ENCODE measurements at places on chromosomes 1 and 21.
A peak's percentile ranks its signal among the peaks of the same experiment; 100 is the strongest.

GRCh38 chr1:222454782-222455181, 93.1 kb downstream of the HHIPL2 start:
- no peak for DNase-seq

DNA sequence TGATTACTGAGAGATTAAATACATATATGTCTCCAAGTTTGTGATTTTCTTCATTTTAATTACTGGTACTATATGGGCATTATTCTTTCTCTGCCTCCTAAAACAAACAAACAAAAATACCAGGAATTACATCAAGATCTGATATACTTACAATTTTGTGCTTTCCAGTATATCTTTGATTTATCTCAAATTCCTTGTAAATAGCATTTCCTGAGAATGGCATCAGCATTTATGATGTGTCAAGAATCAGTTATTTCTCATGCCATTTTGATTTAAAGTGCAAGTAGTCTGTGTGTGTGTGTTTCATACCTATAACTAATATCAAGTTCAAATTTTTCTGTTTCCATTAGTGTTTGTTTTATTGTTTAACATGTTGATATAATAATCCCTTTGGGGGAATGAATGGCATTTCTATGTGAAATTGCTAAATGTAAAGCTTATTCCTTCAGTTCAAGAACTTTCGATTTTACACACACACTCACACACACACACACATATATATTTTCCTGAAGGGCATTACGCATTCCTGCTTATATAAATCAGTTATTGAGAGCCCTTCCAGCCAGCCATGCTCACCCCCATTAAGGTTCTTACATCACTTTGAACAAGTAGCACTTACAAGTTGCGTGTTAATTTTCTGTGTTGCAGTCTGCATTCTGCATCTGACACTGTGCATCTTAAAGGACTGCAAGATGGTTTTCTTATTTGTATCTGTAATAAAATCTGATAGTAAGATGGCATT, 102.7 kb downstream of the NEK7 start:
- DNase-seq = no peak

- peak; percentile 76 for DNase-seq
Measured at GRCh38 chr21:18041012-18041411, 203.6 kb upstream of the CHODL start.

- no peak for DNase-seq
Measured at GRCh38 chr1:69846267-69846666, 278.5 kb downstream of the LRRC7 start.

- no peak for DNase-seq
Measured at GRCh38 chr1:206674745-206675175, 9.9 kb upstream of the MAPKAPK2 start.

GRCh38 chr1:89671775-89672488, 39.0 kb downstream of the LRRC8C start:
- no peak for DNase-seq

- DNase-seq = no peak
Measured at GRCh38 chr1:225508538-225509375, 80.9 kb upstream of the LBR start.

All from NCI-H524 (cell line).